Caco-2 (cell line): ENCODE measurements at places on chromosomes 12 and 14.

DNA sequence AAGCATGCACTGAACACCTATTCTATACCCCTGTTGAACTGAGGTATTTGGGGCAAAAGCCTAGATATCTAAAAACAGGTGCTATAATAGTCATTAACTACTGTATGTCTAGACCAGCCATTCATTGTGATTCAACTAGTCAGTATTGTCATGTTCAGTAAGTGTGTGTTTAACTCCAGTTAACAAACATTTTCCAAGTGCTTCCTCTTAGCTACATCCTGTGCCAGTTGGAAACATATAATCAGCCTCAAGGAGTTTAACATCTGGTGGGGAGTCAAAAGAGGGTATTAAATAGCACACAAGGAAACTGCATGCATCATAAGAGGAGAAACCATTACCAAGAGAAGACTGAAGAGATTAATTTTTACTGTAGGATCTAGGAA, 20.4 kb downstream of the TMTC1 start:
- H3K4me3 ChIP-seq = no peak overlapping the region
- no peaks in the 10 kb centered on the region for H3K27me3 ChIP-seq
- H3K4me1 ChIP-seq = no peaks in the 10 kb centered on the region

- H3K27me3 ChIP-seq = no peaks in the 10 kb centered on the region
- no peak for DNase-seq
- peaks cover 30% of the 10 kb centered on the region for H3K4me1 ChIP-seq
- peaks cover 7% of the 10 kb centered on the region for H3K36me3 ChIP-seq
- H3K27ac ChIP-seq = peak overlapping the region; percentile 18
- no peak overlapping the region for H3K4me3 ChIP-seq
Measured at GRCh38 chr12:31306866-31307265, 19.1 kb downstream of the SINHCAF start.

DNA sequence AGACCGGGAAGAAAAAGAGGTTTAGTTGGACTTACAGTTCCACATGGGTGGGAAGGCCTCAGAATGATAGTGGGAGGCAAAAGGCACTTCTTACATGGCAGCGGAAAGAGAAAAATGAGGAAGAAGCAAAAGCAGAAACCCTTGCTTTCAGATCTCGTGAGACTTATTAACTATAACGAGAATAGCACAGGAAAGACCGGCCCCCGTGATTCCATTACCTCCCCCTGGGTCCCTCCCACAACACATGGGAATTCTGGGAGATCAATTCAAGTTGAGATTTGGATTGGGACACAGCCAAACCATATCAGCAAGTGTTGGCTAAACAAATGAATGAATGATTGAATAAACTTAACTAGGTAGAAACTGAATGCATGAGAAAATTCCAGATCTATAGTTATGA, 85.3 kb upstream of the PARP11 start:
- no peaks in the 10 kb centered on the region for H3K27me3 ChIP-seq
- DNase-seq = no peak
- H3K4me3 ChIP-seq = no peak overlapping the region
- H3K27ac ChIP-seq = no peak overlapping the region
- peaks cover 21% of the 10 kb centered on the region for H3K4me1 ChIP-seq
- H3K36me3 ChIP-seq = no peaks in the 10 kb centered on the region

DNA sequence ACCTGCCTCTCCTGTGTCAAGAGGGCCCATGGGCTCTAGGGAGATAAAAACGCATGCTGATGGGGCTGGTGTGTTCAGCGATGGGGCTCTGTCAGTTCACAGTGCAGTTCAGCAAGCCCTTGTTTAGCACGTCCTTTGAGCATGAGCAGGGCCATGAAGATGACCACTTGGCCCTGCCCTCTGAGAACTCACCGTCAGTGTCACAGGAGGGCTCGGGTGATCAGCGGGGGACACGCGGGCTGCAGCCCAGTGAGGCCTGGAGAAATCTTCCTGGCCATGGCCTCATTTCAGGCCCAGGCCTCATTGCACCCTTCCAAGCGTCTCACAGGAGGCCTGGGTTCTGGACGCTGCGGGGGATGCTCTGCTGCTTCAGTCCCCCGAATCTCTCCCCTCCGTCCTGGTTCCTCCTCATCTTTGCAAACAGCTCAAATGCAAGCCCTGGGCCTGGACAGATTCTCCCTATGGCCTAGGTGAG, 181.6 kb downstream of the ADGRD1 start:
- H3K36me3 ChIP-seq = no peaks in the 10 kb centered on the region
- no peak for DNase-seq
- H3K27ac ChIP-seq = no peak overlapping the region
- H3K27me3 ChIP-seq = no peaks in the 10 kb centered on the region
- H3K4me1 ChIP-seq = no peaks in the 10 kb centered on the region

DNA sequence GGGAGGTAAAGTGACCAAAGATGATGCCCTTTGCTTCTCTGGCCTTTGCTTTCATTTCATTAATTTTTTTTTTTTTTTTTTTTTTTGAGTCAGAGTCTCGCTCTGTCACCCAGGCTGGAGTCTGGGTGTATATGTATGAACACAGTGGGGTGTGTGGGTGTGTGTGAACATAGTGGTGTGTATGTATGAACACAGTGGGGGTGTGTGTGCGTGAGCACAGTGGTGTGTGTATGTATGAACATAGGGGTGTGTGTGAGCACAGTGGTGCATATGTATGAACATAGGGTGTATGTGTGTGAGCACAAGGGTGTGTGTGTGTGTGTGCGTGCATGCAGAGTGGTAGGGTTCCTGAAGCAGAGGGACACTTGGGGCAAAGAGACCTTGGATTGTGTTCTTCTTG, 9.6 kb downstream of the KLC1 start:
- no peaks in the 10 kb centered on the region for H3K4me1 ChIP-seq
- DNase-seq = no peak
- H3K4me3 ChIP-seq = no peak overlapping the region

GRCh38 chr14:76780875-76781647, 19.8 kb downstream of the VASH1 start:
- no peaks in the 10 kb centered on the region for H3K36me3 ChIP-seq
- no peaks in the 10 kb centered on the region for H3K27me3 ChIP-seq
- no peaks in the 10 kb centered on the region for H3K4me1 ChIP-seq
- no peak for DNase-seq

DNA sequence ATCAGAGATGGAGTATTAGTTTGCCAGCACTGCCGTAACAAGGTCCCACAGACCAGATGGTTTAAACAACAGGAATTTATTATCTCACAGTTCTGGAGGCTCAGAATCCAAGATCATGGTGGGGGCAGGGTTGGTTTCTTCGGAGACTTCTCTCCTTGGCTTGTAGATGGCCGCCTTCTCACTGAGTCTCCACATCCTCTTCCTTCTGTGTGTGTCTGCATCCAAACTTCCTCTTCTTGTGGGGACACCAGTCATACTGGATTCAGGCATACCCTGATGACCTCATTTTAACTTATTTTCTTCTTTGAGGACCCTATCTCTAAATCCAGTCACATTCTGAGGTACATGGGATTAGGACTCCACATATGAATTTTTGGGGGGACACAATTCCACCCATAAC, 455.5 kb downstream of the RGS6 start:
- no peaks in the 10 kb centered on the region for H3K36me3 ChIP-seq
- no peaks in the 10 kb centered on the region for H3K4me1 ChIP-seq
- no peak for DNase-seq
- no peak overlapping the region for H3K4me3 ChIP-seq

DNA sequence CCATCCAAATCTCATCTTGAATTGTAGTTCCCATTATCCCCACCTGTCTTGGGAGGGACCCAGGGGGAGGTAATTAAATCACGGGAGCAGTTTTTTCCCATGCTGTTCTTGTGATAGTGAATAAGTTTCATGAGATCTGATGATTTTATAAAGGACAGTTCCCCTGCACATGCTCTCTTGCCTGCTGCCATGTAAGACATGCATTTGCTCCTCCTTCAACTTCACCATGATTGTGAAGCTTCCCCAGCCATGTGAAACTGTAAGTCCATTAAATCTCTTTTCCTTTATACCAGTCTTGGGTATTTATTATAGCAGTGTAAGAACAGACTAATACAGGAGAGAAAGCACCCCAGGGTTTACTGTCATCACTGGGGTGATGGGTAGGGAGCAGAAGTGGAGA, 220.4 kb upstream of the NUDT4 start:
- H3K27ac ChIP-seq = peak overlapping the region; percentile 80
- H3K4me1 ChIP-seq = peaks cover 24% of the 10 kb centered on the region
- DNase-seq = no peak
- H3K4me3 ChIP-seq = no peak overlapping the region
- no peaks in the 10 kb centered on the region for H3K27me3 ChIP-seq
- H3K36me3 ChIP-seq = no peaks in the 10 kb centered on the region; the same call in 1 of the 2 replicates

- H3K27ac ChIP-seq = peak overlapping the region; percentile 80
- no peaks in the 10 kb centered on the region; the same call in 1 of the 2 replicates for H3K36me3 ChIP-seq
- no peaks in the 10 kb centered on the region for H3K27me3 ChIP-seq
Measured at GRCh38 chr14:53953828-53954550, 2.6 kb downstream of the BMP4 start.

DNA sequence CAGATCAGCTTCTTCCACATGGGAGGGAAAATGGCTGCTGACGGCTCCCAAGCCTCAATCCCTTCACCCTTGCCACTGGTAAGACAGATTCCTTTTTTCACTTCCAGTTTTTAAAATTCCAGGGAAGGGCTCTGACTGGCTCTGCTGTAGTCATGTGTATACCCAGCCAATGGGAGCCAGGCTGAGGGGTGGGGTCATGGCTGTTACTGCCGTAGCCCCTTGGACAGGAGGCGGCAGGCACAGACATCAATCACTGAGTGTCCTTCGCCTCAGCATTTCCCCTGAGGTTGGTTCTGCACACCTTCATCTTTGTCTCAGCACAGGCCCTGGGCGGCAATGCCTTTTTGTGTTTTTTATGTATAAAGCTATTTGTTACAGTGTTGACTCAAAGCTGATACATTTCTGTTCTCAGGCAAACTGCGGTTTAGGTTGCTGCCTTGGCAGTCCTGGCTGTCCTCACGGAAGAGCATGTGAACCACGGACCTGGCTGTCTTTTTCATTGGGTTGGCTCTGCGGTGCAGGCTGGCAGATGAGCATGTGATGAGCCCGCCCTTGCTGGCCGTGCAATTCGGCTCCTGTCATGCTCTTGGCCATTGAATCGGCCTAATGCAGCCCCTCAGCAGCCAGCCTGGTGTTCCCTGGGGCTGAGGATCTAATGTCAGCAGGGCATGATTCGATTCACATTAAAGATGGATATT, 74.3 kb downstream of the PPM1A start:
- H3K4me1 ChIP-seq = no peaks in the 10 kb centered on the region
- no peak for DNase-seq
- no peak overlapping the region for H3K27ac ChIP-seq
- H3K27me3 ChIP-seq = no peaks in the 10 kb centered on the region
- H3K36me3 ChIP-seq = no peaks in the 10 kb centered on the region
- no peak overlapping the region for H3K4me3 ChIP-seq

DNA sequence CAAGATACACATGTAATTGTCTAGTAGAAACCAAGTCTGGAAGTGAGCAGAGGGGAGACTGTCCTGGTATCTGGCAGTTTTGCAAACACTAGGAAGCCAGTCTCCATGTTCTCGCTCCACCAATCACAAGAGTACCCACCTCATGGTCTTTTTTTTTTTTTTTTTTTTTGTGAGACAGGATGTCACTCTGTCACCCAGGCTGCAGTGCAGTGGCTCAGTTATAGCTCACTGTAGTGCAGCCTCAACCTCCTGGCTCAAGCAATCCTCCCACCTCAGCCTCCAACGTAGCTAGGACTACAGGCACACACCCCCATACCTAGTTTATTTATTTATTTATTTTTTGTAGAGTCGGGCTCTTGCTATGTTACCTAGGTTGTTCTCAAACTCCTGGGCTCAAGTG, 189.2 kb downstream of the EFCAB11 start:
- H3K27ac ChIP-seq = no peak overlapping the region
- H3K27me3 ChIP-seq = no peaks in the 10 kb centered on the region
- no peak overlapping the region for H3K4me3 ChIP-seq
- no peaks in the 10 kb centered on the region for H3K36me3 ChIP-seq
- H3K4me1 ChIP-seq = no peaks in the 10 kb centered on the region

DNA sequence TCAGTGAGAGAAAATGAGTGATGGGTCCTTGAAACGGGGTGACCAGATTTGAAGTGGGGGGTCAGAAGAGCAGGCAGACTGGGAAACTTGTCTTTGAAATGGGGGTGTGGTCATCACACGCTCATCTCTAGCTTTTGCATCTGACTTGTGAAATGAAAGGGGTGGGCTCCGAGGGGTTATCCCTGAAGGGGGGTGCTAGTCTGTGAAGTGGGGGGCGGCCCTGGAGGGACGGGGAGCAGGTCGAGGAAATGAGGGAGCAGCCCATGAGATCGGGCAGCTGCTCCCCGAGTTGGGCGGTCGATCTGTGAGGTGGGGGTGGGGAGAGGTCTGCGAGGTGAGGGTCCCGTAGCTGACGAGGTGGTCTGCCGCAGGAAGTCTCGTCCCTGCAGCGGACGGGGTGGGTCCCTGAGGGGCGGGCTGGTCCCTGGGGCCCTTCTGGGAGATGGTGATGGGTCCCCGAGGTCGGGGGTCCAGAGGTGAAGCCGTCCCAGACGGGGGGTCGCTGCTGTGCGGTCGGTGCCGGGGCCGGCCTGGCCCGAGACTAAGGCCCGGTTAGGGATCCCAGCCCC, 542 bp downstream of the PXN start:
- peaks cover 43% of the 10 kb centered on the region for H3K4me1 ChIP-seq
- H3K36me3 ChIP-seq = no peaks in the 10 kb centered on the region; the same call in 1 of the 2 replicates
- DNase-seq = no peak
- H3K4me3 ChIP-seq = peak overlapping the region; percentile 96
- no peaks in the 10 kb centered on the region for H3K27me3 ChIP-seq

DNA sequence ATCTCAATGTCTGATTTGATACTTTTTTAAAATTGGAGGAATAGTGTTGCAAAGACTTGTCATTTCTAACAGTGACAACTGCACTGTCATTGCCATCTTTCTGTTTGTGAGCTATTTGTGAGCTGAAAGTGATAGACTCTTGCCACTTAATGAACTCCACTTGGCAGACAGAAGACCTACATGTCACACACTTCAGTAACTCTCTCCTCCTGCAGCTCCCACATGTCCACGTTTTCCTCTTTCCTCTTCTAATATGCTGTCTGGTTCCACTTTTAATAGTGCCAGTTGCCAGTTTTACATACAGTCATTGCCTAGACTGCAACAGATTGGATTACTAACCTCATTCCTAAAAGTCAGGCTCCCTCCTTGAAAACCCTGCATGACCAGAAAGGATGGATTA, 121.5 kb downstream of the CAPZA3 start:
- H3K27me3 ChIP-seq = no peaks in the 10 kb centered on the region; the same call in 1 of the 2 replicates
- DNase-seq = no peak
- H3K4me3 ChIP-seq = no peak overlapping the region
- H3K4me1 ChIP-seq = no peaks in the 10 kb centered on the region
- H3K36me3 ChIP-seq = no peaks in the 10 kb centered on the region

- H3K4me1 ChIP-seq = no peaks in the 10 kb centered on the region
- no peak overlapping the region for H3K4me3 ChIP-seq
- no peak overlapping the region for H3K27ac ChIP-seq
- no peaks in the 10 kb centered on the region for H3K27me3 ChIP-seq
- DNase-seq = no peak
Measured at GRCh38 chr12:70948236-70948975, 27.9 kb upstream of the PTPRR start.
